Stimulated activated CD4-positive, alpha-beta T cell treated with anti-CD3 and anti-CD28 coated beads, TNF-alpha, amount 100 ng/mL, for 4 hours (primary cell): ENCODE measurements at places on chromosomes 4 and X.

DNA sequence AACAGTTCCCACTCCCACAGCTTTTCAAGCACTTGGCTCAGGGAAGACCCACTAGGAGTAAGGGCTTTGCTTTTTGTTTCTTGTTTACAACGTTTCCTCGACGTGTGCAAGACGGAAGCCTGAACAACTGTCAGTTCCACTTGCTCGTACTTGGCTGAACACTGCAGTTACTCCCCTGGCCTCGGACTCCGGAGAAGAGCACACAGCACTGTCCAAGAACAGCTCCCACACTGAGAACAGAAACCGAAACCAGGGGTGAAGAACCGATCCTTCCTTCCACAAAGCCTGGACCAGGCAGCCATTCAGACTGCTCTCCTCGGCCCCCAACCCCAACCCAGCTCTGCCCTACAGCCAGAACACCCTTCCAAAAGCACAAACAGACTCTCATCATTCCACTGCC is 25.5 kb downstream of the IRF2 start:
- DNase-seq: no peak

DNA sequence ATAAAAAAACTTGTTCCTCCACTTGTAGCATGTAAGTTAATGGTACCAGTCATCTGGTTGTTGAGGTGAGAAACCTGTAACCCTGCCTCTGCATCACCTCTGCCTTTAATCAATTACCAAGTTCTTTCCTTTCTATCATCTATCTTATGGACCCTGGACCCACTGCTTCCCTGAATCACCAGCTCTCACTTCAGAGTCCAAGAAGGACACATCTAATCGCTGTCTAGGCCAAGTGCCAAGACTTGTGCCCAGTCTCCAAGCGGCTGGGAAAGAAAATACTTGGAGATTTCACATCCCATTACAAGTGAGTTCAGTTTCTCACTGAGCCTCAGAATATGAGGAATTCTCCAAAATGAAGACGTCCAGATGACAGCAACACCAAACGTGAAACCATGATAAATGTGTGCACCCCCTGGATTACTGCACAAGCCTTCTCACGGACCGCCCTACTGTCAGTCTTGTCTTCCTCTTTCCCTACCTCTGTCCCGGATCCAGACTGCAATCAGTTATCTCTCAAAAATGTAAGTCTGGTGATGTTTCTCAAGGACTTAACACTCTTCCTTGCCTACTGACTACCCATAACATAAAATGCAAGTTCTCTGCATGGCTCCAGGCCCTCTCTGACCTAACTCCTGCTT is 10.4 kb downstream of the PALLD start:
- no peak for DNase-seq

GRCh38 chr4:42225286-42225685 is 72.8 kb upstream of the BEND4 start:
- DNase-seq: no peak

DNA sequence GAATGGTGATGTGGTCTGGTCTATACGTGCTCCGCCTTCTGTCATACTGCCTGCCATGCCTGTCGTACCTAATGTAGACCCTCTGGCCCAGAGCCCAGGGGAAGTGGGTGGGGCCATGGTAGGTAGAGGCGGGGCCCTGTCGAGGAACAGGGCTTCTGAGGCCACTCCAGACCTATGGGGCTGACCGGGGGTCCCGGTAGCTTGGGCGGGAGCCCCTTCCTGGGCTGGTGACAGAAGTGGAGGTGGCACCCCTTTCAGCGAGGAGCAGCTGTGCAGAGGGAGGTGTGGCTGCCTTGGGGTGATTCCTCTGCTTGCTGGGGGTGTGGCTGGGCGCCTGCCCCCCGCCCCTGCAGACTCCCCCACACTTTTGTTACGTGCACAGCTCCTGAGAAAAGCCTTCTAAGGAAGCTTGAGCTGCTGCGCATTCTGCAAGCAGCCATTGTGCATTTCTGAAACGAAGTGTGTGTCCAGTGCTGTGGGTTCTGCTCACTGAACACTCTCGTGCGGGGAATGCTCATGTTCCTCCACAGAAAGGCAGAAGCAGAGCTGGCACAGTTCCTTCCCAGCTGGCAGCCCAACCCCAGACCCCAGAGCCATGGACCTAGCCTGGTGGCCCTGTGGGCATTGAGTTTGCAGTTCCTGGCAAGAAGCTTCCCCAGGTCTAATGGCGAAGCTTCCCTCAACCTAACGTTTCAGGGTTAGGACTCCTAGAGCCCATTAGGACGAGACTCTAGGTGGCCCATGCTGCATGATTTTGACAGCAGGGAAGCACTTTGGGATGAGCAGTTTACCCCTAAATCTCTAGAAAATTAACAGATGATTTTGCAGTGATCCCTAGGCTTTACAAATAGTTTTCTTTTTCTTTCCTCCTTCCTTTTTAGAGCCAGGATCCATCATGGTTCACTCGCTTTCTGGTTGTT is 72.7 kb upstream of the HGFAC start:
- DNase-seq: no peak

- no peak for DNase-seq
Observed at GRCh38 chr4:26931451-26931850, 70.8 kb downstream of the STIM2 start.

GRCh38 chrX:47285836-47286320 is 53.1 kb downstream of the USP11 start:
- no peak for DNase-seq

DNA sequence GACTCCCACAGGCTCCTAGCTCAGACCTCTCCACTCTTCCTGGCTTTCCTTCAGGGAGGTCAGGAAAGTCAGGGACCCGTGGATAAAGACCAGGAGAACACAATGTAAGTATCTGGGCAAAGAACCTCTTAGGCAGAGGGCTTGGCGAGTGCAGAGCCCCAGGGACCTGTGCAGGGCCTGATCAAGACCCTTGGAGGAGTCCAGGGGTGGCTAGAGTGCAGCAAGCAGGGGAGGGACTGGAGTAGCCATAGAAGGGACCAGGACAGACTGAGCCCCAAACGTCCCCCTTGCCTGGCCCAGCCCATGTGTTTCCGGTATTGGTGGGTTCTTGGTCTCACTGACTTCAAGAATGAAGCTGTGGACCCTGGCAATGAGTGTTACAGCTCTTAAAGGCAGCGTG is 5.9 kb upstream of the TNIP2 start:
- DNase-seq: no peak

DNA sequence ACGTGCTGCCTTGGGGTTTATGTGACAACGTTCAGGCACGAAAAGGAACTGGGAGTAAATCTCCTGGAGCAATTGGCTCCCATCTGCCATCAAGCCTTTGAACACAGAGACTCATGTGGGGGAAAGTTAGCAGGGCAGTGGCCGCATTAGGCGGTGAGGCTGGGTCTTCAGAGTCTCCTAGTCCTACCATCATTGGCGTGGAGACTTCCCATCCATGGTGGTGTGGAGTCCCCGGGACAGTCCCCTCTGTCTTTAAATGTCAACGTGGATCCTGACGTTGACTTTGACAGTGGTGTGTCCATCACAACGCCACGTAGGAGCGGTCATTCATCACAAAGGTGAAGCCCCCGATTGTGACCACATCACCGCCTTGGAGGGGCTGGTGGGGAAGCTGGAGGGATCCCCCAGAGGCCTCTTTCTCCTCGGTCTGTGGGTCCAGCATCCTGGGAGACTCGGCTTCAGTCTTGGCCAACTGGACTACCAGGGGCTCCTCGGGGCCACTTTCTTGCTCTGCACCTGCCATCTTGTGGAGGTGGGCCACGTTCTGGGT is 21.8 kb downstream of the CRLF2 start:
- DNase-seq: no peak

DNA sequence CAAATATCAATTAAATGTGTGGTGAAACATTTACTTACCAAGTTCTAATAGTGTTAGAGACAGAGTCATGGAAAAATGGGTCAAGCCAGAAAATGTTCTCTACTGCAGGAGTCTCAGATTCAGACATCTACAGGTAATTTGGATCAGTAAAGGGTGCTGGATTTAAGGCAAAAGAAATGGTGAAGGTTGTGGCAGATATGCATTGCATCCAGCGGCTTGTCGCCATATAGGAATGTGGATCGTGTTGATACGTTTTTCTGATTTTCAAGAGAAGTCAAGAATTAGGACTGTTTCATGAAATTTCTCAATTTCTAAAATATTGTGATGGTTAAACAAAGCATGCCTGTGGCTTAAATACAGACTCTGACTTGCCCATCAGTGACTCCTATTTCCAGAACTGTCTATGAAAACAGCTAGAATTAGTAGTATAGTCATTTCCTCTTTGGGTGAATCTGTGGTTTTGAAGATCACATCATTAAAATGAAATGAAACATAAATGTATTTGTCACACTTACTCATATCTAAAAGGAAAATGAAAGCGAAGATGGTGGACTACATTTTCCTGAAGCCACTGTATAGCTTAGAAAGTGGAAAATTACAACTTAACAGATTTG is 110.1 kb upstream of the VEGFC start:
- no peak for DNase-seq

GRCh38 chr4:168099195-168099594 is 6.9 kb downstream of the ANXA10 start:
- DNase-seq: no peak

DNA sequence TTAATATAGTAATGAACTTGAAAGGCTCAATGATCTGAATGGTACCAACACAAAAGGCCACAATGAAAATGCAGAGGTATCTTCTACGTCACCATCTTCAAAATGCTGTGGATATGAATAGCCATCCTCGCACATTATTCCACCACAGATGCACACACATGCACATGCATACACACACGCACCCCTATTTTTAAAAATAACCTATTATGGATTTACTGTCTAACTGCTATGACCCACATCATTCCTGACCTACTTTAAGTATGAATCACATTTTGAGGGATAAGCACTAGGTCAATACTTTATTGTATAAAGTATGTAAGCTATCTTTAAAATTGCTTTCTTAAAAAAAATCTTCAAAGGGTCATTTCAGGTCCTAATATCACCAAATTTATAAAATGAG is 24.4 kb upstream of the CORIN start:
- no peak for DNase-seq

- DNase-seq: no peak
Observed at GRCh38 chr4:38005637-38006036, 45.4 kb downstream of the PTTG2 start.

DNA sequence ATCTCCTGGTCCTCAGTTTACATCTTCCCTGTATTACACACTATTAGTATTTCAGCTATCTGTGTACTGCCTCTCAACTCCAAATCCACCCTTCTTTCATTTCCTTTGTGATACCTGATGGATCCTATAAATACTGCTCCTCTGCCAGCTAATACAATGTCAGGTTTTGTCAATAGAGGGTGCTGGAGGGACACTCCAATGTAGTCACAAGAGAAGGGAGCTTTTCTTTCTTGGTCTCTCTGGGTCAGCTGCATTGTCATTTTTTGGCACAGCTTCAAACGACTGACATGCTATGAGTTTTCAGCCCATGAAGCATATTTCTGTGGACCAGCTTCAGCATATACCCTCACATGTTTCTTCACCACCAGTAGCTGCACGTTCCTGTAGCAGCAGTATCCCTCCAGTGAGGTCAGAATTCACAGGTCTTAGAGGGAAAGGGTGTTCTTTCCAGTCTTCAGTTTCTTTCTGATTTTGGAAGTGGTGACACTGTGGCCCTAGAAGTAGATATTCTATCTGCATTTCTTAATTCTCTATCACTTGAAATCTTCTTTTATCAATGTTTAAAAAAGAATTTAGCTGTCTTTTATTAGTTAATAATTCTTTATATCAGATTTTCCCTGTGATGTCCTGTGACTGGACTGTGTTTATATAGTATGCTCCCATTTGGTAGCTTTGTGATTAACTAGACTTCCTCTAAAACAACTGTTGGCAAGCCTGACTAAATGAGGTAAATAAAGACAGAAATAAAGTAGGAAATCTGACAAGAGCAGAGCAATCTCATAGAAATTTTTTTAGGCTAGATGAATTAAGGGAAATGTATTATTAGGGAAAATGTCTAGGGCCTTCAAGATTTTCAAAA is 60.6 kb downstream of the GABRA2 start:
- no peak for DNase-seq
